ENCODE measurements at places on chromosomes 6 and 20. TPM values are rescaled to one million over a fixed set of nuclear protein-coding genes. Genes with fewer than 3 reads are reported as not detected.

FAM110A gene
- total RNA-seq, result 5.8 TPM

MARCKS gene
- 13.5 TPM for total RNA-seq

ACTR5 gene
- total RNA-seq, result 2.8 TPM

ALDH5A1 gene
- total RNA-seq, result 5.0 TPM

HLA-DRA gene
- 57.5 TPM for total RNA-seq

DACT2 gene
- 1.5 TPM for total RNA-seq

TSPO2 gene
- not detected for total RNA-seq

NKX2-4 gene
- total RNA-seq, result not detected

CAP2 gene
- total RNA-seq, result 63.6 TPM

RIPOR3 gene
- 4.7 TPM for total RNA-seq

CDSN gene
- not detected for total RNA-seq

PSMG4 gene
- total RNA-seq, result 4.4 TPM
